ENCODE measurements at places on chromosomes 5 and 9.

DNA sequence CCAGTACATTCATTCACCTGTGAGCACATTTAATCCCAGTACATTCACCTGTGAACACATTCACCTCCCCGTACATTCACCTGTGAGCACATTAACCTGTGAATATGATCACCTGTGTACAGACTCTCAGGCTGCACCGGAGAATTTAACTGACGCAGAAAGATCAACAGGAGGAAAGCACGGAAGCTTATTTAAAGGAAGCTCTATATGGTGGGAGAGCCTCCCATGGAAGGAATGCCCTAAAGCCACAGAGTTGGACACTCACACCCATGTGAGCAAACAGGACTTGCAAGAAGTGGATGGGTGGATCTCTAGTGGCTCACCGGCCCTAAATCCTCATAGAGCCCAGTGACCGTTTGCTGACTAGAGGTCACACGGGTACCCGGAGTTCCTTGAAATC is 38.2 kb downstream of the TRIP13 start:
- no peak for DNase-seq

DNA sequence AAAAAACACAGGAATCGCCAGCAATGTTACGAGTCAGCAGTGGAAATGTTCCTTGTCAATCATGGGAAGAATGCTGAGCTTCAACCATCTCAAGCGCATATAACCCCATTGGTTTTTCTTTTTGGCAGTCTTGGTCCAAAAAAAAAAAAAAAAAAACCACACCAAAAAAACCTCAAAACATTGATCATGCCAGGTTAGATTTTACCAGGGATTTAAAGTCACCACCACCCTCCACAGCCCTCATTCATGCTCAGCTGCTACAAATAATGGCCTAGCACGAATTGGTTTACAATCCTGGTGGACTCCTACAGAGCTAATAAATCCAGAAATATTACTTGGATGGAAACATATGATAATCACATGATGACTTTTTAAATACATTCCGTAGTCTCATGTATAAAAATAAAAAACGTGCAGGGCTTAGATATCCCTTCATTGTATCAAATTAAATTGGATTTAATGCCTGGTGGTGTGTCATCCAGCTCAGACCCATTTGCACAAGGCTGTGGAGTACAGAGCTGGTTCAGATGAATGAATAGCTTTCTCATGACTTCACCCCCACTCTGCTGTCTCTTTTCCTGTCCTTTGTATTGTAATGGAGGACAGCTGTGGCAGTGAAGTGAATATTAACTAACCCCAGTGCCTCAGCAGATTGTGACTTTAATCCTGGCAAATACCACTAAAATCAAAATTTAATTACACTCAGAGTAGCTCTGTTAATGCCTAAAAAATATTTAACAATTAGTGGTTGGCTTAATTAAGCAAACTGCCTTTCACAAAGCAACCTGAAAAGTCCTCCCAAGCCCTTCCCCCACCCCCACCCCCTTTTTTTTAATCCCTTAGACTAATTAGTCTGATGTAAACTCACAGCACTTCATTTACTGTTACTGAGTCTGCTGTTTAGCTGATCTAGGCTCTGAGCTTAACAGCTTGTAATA is 626.5 kb upstream of the ZNF608 start:
- peak; percentile 20 for DNase-seq

DNA sequence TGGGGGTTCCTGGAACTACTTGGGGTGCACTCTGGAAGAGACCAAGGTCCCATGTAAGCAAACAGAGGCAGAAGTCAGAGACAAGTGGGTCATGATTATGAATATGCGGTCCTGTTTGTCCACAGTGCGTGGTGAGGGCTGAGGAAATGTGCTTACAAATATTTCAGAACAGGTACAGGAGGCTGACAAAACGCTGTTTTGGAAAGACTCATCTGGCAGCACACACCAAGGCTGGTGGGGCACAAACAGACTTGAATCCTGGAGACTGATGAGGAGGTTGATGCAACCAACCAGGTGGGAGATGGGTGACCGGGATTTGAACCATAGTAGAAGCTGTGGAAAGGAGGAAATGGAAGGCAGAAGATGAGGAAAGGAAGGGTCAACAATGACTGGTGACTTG is 83.8 kb downstream of the ADRB2 start:
- DNase-seq, result no peak

DNA sequence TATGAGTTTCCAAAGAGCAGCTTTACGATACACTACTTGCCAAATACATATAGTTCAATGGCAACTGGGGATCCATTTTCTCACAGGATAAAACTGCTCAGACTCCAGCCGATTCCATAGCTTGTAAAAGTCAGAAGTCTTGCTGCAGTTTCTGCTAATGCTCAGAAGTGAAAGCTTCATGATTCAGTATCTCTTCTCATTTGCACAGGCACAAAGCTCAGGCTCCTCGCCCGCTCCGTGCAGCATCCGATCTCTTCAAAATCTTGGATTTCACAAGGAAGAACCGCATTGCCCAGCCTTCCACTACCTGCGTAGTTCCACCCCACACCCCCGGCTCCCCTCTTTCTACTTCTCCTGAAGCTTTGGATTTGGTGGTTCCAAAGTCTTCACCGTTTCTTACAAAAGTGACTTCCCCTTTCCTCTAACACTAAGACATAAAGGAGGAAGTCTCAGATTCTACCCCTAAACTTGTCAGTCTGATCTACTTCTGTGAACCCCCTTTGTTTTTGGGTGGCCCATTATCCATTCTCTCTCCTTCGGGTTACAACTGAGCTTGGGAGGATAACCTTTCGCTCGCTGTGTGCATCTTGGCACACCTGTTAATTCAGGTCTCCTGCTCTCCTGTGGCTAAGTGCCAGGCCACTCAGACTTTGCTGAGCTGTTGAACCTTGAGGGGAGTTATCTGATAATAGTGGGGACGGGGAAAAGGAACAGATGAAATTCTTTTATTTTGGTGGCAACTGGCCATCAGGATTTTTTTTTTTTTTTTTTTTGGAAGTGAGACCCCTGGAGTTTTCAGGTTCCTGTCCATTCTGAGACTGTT is 194.1 kb downstream of the GNA14 start:
- no peak for DNase-seq

DNA sequence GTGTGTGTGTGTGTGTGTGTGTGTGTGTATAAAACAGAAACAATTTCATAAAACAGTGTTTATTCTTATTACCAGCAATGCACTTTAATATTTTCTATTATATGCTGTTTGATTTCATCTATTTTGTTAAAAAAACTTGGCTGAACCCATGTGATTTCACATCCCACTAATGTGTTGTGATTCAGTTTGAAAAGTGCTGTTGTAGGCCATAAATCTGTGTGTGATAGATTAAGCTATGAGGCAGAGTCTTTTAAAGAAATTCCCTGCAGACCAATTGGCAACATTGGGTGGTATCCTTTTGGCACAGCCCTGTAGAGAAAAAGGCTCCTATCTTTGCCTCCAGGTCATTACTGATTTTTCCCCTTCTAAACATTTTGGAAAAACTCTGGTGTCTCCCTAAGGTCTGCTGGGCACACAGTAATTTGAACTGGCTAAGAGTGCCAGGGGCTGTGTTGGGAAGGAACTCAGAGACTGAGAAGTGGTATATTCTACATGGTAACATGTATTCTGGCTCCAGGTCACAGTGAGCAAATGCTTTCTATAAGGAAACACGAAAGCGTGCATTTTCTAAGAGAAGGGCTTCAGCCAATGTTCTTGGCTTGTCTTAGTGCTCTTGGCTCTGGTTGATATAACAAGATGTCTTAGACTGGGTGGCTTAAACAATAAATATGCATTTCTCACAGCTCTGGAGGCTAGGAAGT is 4.5 kb downstream of the CAMK4 start:
- DNase-seq, result no peak
